ENCODE measurements at places on chromosomes 16 and 17. TPM values are rescaled to one million over a fixed set of nuclear protein-coding genes. Genes with fewer than 3 reads are reported as not detected.

The DHRS11 gene
- 1.2 TPM for polyA plus RNA-seq

The ADCY9 gene
- polyA plus RNA-seq = 0.44 TPM

DNA sequence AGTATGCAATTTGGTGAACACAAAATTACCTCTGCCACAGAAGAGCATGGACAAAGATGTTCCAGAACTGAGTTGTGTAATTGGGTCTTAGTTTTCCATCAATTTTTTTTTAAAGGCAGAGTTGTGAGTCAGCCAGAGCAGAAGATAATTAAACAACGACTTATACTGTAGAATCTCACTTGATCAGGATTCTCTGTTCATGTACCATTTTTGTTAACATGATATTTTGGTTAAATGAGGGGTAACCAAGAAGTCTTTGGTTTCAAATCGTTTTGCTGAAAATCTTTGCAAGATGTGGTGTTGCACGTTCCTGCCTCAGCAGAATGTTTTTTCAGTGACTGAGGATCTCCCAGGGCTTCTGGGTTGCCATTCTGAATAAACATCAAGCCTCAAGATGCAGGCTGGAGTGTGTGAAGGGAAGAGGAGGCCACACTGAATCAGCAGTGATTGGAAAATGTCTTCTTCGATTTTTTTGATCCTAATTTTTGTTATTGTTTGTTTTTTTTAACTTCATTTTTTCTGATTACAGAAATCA is 232.6 kb upstream of the IRX3 start:
- H3K36me3 ChIP-seq = no peaks in the 10 kb centered on the region
- no peak overlapping the region for H3K4me3 ChIP-seq
- DNase-seq = no peak
- H3K4me1 ChIP-seq = no peaks in the 10 kb centered on the region
- no peak overlapping the region for H3K27ac ChIP-seq

The FBXW10 gene
- polyA plus RNA-seq = not detected

DNA sequence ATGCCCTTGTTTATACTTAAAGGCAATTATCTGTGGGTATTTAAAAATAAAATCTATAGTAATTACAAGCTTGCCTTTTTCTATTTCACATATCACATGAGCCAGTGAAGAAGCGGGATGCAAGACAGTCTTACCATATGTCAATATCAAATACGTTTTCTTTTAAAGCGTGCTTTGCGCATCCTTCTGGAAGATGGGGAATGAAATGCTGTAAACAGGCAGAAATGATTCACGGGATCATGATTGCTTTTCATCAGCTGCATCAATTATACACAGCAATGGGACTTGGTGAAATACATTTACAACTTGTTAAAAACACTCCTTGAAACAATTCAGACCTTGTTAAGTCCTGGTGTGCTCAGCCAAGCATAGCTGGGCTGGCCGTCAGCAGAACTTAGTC is 72.5 kb downstream of the WSCD1 start:
- no peaks in the 10 kb centered on the region for H3K27me3 ChIP-seq
- no peak for DNase-seq
- no peak overlapping the region for H3K4me3 ChIP-seq
- no peaks in the 10 kb centered on the region for H3K4me1 ChIP-seq
- no peak overlapping the region for H3K27ac ChIP-seq
- H3K36me3 ChIP-seq = no peaks in the 10 kb centered on the region
